ENCODE measurements at places on chromosomes 7 and 10.

DNA sequence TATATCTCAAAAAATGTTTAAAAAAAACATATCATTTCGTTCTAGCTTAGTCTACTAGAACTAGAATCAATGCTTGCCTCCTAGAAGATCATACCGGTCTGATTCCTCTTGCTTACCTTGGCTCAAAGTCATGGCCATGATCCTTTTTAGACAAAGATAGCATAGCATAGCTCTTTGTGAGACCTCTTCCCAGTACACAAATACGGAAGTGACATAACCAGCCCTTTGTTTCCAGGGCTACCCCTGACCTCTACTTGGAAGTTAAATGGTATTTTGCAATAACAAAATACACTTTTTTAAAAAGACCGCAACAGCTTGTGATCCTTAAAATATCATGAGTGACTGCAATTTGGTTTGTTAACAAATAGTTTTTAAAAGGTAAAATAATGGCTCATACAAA, 130.7 kb upstream of the NOBOX start:
- H3K27me3 ChIP-seq = no peaks in the 10 kb centered on the region
- DNase-seq = no peak
- H3K4me1 ChIP-seq = peaks cover 3% of the 10 kb centered on the region
- H3K36me3 ChIP-seq = peaks cover 20% of the 10 kb centered on the region

DNA sequence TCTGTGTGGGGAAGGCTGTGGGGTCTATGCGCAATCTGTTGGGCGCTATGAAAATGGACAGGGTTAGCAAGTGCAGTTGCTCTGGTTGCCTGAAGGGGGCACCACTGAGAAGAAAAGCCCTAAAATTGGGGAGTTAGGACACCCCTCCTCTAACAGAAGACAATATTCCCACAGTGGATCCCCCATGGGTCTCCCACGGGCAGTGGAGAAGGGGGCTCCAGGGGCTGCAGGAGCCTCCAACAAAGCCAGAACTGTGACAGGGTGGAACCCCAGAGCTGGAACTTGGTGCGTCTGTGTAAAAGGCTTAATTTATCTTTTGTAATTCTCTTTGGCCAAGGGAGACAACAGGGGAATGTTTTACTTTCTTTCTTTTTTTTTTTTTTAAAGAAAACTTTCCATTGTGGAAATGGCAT, 12.5 kb upstream of the COL13A1 start:
- no peaks in the 10 kb centered on the region for H3K4me1 ChIP-seq
- no peaks in the 10 kb centered on the region for H3K36me3 ChIP-seq
- H3K4me3 ChIP-seq = no peak overlapping the region
- no peak for DNase-seq

DNA sequence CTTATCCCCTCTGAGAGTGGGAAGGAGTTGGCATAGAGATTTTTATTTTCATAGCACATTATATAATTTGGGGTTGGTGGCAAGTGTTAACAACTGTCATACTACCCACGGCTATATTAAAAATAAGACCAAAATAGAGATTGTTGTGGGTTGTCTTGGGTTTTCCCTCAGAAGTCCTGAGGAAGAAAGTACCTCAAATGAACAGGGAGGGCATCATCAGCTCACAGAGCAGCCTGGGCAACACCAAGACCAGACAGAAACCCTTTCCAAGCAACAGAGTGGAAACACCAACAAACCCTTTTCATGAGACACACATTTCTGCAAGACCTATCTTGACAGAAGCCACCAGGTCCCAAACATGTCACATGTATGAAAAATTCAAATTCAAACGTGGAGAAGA, 121.2 kb downstream of the GLI3 start:
- DNase-seq = no peak
- H3K4me3 ChIP-seq = no peak overlapping the region
- H3K27me3 ChIP-seq = peaks cover 4% of the 10 kb centered on the region
- H3K27ac ChIP-seq = no peak overlapping the region
- no peaks in the 10 kb centered on the region for H3K36me3 ChIP-seq

DNA sequence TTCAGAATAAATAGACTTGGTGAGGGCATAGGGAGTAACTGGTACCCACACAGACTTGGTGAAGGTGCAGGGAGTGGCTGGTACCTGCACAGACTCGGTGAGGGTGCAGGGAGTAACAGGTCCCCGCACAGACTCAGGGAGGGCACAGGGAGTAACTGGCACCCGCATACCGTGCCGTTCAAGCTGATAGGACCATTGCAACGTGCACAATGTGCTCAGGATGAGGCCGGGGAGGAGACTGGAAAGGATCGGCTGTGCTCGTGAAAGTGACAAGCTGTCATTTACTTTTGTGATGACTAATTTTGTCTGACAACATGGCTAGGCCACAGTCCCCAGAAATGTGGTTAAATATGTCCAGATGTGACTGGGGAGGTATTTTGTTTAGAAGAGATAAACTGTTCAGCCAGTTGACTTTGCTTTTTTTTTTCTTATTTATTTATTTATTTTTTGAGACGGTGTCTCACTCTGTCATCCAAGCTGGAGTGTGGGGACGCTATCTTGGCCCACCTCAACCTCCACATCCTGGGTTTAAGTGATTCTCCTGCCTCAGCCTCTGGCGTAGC, 76.2 kb upstream of the NMT2 start:
- peaks cover 5% of the 10 kb centered on the region for H3K36me3 ChIP-seq
- DNase-seq = no peak
- no peak overlapping the region for H3K4me3 ChIP-seq
- H3K27ac ChIP-seq = no peak overlapping the region
- no peaks in the 10 kb centered on the region for H3K27me3 ChIP-seq

DNA sequence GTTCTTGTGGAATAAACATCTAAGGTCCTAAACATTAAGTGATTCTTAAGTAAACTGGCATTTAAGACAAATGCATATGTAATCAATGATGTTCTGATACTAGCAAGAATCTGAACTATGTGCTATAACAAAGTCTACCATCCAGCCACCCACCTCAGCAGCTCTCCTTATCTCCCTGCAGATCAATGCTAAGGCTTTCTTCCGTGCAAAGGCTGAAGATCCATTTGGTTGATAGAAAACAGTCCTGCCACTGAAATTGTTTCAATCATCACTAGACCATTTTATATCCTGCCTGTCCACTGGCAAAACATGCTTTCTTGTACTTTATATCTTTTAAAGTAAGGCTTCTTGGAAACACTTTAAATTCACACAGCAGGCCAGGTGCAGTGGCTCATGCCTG, 6.3 kb upstream of the SMKR1 start:
- H3K4me3 ChIP-seq = no peak overlapping the region
- H3K27me3 ChIP-seq = no peaks in the 10 kb centered on the region
- peak overlapping the region; percentile 0 for H3K27ac ChIP-seq
- peaks cover 5% of the 10 kb centered on the region for H3K36me3 ChIP-seq

DNA sequence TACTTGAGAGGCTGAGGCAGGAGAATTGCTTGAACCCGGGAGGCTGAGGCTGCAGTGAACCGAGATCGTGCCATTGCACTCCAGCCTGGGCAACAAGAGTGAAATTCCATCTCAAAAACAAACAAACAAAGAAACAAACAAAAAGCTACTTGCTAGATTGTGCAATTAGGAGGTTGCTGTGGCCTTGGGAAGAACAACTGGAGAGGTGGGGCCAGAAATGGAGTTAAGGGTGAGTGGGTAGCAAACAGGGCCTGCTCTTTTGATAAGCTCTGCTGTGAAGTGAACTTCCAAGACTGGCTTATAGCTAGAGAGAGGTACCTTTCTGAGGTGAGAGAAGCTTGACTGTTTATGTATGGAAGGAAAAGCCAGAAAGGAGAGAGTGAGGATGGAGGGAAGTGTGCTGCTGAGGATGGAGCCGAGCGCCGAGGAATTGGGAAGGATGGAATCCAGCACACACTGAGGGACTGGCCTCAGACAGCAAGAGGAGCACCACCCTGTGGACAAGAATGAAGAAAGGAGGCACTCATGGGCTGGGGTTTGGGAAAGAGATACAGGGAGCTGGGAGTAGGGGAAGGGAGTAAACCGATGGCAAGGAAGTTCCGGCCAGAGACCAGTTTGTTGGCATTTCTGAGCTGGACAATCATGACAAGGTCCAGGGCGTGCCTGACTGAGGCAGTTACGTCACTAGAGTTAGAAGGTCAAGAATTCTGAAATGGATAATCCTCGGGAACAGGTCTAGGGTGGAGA, 7.0 kb upstream of the RPEL1 start:
- no peak for DNase-seq
- H3K4me1 ChIP-seq = peaks cover 11% of the 10 kb centered on the region
- H3K36me3 ChIP-seq = no peaks in the 10 kb centered on the region
- H3K4me3 ChIP-seq = no peak overlapping the region
- no peak overlapping the region for H3K27ac ChIP-seq

DNA sequence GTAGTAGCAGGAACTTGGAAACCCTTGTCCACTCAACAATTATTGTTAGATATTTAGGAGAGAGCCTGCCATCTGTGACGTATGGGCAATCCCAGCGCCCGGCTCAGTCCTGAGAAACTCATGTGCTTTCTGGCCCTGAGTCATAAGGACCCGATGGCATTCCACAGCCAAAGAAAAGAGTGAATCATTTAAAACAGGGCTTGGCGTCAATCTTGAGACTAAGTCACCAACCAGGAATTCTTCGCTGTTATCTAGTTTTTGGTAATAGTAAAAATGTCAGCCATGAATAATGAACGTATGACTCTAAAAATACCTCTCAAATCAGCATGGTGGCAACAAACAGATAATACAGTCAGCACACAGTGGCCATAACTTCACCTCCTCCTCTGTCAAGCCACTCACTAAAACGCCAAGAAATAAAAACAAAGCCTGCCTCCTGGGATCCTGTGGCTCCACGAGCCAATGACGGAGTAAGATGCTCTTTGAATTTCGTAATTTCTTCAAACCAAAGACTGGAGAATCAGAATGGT, 140.8 kb downstream of the ADAM12 start:
- H3K27ac ChIP-seq = no peak overlapping the region
- H3K36me3 ChIP-seq = no peaks in the 10 kb centered on the region
- H3K4me1 ChIP-seq = no peaks in the 10 kb centered on the region
- H3K4me3 ChIP-seq = no peak overlapping the region
- H3K27me3 ChIP-seq = no peaks in the 10 kb centered on the region
- no peak for DNase-seq

- H3K4me3 ChIP-seq = no peak overlapping the region
- H3K36me3 ChIP-seq = no peaks in the 10 kb centered on the region
- H3K27me3 ChIP-seq = no peaks in the 10 kb centered on the region
- DNase-seq = no peak
Observed at GRCh38 chr10:65231148-65231547, 1694.7 kb upstream of the LRRTM3 start.

GRCh38 chr7:137935884-137936508, 65.9 kb downstream of the CREB3L2 start:
- H3K4me1 ChIP-seq = peaks cover 40% of the 10 kb centered on the region
- DNase-seq = no peak
- H3K27me3 ChIP-seq = no peaks in the 10 kb centered on the region
- H3K36me3 ChIP-seq = peaks cover 10% of the 10 kb centered on the region
- H3K27ac ChIP-seq = peak overlapping the region; percentile 89

DNA sequence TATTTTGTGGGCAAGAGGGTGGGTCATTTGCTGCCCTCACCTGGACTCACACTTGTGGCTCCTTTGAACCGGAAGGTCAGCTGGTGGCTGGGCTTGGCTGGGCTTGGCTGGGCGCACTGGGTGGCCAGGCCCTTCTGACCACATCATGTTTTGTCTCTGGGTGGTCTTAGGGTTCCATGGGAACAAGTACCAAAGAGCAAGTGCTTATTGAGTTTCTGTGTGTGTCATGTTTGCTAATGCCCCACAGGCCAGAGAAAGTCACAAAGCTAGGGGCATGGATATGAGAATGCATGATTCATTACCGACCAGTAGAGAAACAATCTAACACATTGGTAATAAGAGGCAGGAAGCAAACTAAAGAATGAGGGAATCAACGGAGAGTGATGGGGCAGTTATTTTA, 33.6 kb upstream of the NRP1 start:
- peaks cover 36% of the 10 kb centered on the region for H3K4me1 ChIP-seq
- H3K4me3 ChIP-seq = no peak overlapping the region
- no peak overlapping the region for H3K27ac ChIP-seq
- no peaks in the 10 kb centered on the region for H3K36me3 ChIP-seq
- peaks cover 44% of the 10 kb centered on the region for H3K27me3 ChIP-seq

DNA sequence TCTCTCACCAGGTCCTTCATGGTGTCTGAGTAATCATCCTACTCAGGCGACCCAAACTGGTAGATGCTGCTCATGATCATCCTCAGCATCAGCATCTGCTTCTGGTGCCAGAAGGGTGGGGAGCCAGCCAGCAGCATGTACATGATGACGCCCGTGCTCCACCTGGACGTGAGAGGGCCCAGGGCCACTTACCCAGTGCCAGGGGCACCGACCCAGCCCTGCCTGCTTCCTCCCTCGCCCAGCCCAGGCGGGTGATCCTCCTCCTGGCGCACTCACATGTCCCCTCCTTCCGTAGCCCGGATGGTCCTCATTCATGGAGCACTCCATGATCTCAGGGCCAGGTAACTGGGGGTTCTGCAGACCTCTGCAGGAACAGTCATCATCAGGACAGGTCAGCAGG, 764.8 kb upstream of the ZNF722 start:
- no peaks in the 10 kb centered on the region for H3K4me1 ChIP-seq
- DNase-seq = no peak
- H3K27me3 ChIP-seq = no peaks in the 10 kb centered on the region
- H3K36me3 ChIP-seq = no peaks in the 10 kb centered on the region
- H3K27ac ChIP-seq = no peak overlapping the region
- H3K4me3 ChIP-seq = no peak overlapping the region

- no peak overlapping the region for H3K4me3 ChIP-seq
- DNase-seq = peak; percentile 46
- peak overlapping the region; percentile 77 for H3K27ac ChIP-seq
- H3K36me3 ChIP-seq = no peaks in the 10 kb centered on the region
- H3K4me1 ChIP-seq = peaks cover 41% of the 10 kb centered on the region
Observed at GRCh38 chr7:157490465-157490912, 153.7 kb downstream of the DNAJB6 start.

DNA sequence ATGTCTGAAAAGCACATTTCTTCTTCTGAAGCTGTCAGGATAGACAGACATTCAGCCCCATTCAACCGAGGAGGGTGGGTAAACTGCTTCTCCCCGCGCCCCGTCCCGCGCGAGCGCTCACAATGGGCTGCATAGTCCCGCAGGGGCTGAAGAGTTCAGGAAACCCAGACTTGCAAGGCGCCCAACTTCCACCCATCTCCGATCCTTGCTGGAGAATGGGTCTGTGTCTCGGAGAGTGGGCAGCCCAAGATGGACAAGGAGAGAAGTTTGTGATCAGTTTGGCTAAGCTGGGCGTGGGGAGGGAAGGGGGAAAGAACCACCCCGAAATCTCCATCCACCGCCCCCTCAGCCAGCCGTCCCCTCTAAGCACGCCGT, 686 bp downstream of the AASS start:
- peak overlapping the region; percentile 90 for H3K4me3 ChIP-seq
- H3K27me3 ChIP-seq = peaks cover 45% of the 10 kb centered on the region
- peak overlapping the region; percentile 88 for H3K27ac ChIP-seq
- peak; percentile 53 for DNase-seq

GRCh38 chr7:13908667-13909397, 80.6 kb downstream of the ETV1 start:
- H3K27me3 ChIP-seq = no peaks in the 10 kb centered on the region
- H3K4me1 ChIP-seq = peaks cover 36% of the 10 kb centered on the region
- no peak overlapping the region for H3K4me3 ChIP-seq
- no peak overlapping the region for H3K27ac ChIP-seq

GRCh38 chr10:91105269-91105668, 115.2 kb upstream of the PCGF5 start:
- no peaks in the 10 kb centered on the region for H3K27me3 ChIP-seq
- H3K36me3 ChIP-seq = no peaks in the 10 kb centered on the region
- no peak overlapping the region for H3K4me3 ChIP-seq
- H3K27ac ChIP-seq = no peak overlapping the region
- no peak for DNase-seq
- peaks cover 2% of the 10 kb centered on the region for H3K4me1 ChIP-seq
